ENCODE measurements at places on chromosomes 2 and 18.
A peak's percentile ranks its signal among the peaks of the same experiment; 100 is the strongest.

DNA sequence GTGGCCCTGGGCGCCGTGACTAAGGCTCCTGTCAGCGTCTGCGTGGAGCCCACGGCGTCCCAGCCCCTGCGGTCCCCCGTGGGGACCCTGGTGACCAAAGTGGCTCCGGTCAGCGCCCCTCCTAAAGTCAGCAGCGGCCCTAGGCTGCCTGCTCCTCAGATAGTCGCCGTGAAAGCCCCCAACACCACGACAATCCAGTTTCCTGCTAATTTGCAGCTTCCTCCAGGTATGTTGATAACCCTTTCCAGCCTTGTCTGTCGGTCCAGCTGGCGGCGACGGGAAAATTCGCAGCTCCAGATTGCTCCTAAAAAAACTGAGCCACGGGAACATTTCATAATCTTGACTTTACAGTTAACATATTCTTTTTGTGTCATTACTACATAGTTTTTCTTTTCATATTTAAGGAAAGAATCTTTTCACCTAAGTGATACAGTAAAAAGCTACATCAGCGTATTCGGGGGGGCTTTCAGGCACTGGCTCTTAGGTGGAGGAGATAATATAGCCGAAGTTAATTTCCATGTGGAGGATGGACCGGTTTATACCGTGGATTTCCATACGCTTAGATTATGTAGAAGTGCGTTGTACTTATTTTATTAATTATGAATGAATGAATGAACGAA lies 916 bp downstream of the TAF4B start:
- no peak for DNase-seq

DNA sequence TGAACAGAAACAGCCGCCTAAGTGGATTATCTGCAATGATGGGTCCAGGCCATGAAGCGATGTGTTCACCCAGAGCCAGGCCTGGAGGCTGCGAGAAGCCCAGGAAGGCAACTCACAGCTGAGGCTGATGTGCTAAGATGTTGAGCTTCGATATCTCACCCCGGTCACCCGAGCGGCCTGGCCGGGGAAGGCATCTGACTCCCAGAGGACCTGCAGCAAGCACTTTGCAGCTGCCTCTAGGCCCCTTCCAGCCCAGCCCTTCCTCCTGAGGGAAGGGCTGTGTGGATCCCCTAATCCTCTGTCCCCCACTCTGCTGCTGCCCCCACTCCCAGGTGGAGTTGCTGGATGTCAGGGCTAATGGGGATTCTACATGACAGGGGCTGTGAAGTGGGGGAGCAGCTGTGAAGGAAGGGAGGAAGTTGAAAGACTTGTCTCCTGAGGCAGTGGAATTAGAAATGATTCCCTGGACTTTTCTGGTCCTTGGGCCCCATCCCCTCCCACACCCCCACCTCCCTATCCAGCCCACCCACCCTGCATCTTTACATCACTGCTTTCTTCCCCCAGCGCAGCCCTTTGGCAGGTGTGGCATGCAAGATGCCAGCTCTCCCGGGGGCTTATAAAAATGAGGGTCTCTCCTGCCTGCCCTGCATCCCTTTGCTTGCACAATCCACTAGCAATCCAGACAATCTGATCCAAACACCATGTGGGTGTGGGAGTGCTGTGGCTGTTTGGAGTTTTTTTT lies 4.3 kb downstream of the ATP6V1B1 start:
- DNase-seq = no peak

- no peak for DNase-seq
These were observed 139.2 kb downstream of the DYM start for GRCh38 chr18:49321271-49321670.

GRCh38 chr2:144274131-144274530 lies 245.8 kb downstream of the ZEB2 start:
- no peak for DNase-seq

- DNase-seq = peak; percentile 49
These were observed 13.6 kb downstream of the AQP12A start for GRCh38 chr2:240705204-240705791.

Data from pons (tissue), 1 donor.